Fibroblast of the aortic adventitia (primary cell): ENCODE measurements at places on chromosomes 3 and 15. TPM values are rescaled to one million over a fixed set of nuclear protein-coding genes. Genes with fewer than 3 reads are reported as not detected.

Gene MKRN2OS
- total RNA-seq = not detected in 2 replicates

Gene ITIH1
- total RNA-seq = 1.3 TPM in 1 of 2 replicates, not detected in the other

Gene PLA2G4E
- not detected in 2 replicates for total RNA-seq

Gene MED12L
- 0.72 and 1.3 TPM in 2 replicates for total RNA-seq

Gene SNTN
- total RNA-seq = not detected in 2 replicates

Gene IL17RD
- total RNA-seq = 9.5 and 13.6 TPM in 2 replicates

Gene ERC2
- total RNA-seq = 0.09 TPM in 1 of 2 replicates, not detected in the other

Gene GDPGP1
- 8.7 and 9.6 TPM in 2 replicates for total RNA-seq

Gene SLC24A5
- not detected in 2 replicates for total RNA-seq

Gene CLSTN2
- 0.82 and 3.2 TPM in 2 replicates for total RNA-seq

Gene LIPH
- total RNA-seq = 0.08 and 0.36 TPM in 2 replicates

Gene DOCK3
- 0.36 and 0.41 TPM in 2 replicates for total RNA-seq

Gene CHRD
- 0.36 and 4.6 TPM in 2 replicates for total RNA-seq

Gene CLEC3B
- total RNA-seq = 10.5 and 12.4 TPM in 2 replicates

Gene DCUN1D1
- 33.8 and 49.5 TPM in 2 replicates for total RNA-seq
